ENCODE measurements at places on chromosomes 1 and 21.
A peak's percentile ranks its signal among the peaks of the same experiment; 100 is the strongest.

DNA sequence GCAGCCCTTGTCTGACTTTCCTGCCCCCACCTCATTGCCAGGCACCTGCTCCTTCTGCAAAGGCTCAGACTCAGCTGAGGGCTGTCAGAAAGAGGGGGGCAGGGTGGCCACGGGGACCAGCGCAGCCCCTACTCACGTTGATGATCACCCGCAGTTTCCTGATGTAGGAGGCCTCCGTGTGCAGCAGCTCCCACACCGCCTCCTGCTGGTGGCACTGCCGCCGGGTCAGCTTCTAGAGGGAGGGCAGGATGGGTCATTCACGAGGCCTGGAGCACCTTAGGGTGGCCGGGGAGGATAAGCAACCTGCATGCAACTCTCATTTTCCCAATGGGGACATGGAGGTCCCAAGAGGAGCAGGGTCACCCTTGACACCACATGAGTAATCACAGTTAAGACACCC, 6.4 kb upstream of the TNFRSF25 start:
- no peak for DNase-seq

DNA sequence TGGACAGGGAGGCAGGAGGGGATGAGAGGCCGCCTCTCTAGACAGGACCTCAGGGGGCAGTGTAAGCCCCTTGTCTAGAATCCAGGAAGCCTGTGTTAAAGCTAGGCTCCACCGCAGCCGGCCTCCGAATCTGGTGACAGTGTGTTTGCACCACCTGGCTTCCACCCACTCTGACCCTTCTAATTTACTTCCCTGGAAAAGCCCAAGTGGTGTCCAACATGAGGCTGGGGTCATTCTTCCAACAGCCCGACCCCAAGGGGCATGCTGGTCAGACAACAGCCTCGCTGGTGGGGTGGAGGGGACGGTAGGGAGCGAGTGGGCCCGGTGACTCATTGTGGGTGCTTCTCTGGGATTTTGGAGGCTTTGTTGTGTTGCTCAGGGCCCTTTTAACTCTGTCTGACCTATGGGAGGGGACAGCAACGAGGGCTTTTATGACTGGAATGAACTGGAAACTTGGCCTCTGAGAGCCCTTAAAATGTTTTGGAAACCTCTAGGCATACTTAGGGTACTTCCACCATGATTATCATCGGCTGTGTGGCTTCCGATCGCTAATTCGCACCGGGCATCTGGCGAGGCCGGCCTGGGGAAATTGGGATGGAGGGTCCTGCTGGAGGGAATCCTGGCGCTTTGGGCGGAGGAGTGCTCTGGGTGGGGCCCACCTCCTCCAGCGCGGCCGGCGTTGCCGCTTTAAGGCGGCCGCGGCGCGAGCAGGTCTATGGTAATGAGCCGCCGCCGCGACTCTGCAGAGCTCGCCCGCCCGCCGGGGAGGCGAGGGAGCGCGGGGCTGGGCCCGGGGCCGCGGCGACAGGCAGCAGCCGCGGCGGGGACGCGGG, at the start of gene CELSR2:
CELSR2 (plus strand) TSS at position 743 of the 833 bp plus-strand sequence. CDS start 541 bp downstream, outside the sequence.
- DNase-seq: peak; percentile 59

GRCh38 chr1:170415710-170416372, 116.1 kb upstream of the GORAB start:
- no peak for DNase-seq

DNA sequence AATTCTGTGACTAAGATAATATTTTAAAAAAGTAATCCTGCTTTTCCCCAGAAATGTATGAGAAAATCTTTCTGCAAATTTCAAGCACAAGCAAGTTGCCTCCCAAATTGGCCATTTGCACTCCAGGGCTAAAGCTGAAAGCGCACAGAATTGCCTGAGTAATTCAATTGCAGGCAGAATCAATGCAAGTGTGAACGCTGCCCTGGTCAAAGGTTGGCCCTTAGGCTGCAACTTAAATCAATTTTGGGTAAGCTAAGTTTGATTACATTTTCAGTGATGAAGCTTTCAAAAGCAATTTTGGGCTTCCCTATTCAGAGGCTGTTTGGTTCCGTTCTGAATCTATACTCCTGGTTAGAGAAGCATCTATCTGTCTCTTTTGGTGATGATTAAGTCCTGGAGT, 501.8 kb upstream of the ZRANB2 start:
- no peak for DNase-seq

- DNase-seq: no peak
These were observed 251.0 kb downstream of the RHOU start for GRCh38 chr1:228986093-228986904.

- DNase-seq: no peak
These were observed 8.1 kb downstream of the SNX7 start for GRCh38 chr1:98669355-98670296.

DNA sequence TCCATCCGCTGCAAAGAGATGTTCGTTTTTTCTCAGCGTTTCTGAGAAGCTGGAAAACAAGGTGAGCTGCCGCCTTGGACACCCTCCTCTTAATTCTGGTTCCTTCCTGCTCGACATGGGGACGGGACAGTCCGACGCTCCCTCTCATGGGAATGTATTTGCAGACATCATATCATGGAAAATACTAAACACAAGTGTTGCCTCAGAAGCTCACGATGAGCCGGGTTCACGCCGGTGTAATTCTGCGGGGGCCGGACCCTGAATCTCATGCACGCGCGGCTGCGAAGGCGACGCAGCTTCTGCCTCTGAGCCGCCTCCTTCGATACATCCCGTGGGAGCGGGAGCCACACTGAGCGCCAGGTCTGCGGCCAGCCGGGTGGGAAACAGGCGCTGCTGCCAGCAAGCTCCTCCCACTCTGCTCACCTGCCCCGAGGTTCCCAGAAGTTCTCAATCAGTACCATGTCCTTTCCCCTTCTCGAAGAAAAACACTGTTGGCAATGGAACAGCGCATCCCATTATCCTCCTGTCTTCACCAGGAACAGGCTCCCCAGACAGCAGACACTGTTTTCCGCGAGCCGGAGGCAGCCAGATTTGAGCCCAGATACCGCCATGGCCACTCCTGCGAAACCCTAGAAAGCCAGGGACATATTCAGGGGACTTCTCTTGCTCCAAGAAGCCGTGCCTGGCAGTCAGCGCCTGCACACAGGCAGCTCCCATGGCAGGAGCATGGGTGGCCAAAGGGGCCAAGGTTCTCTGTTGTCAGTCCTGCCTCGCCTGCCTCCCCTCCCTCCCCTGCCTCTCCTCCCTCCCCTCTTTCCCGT, 98.0 kb downstream of the WDR4 start:
- no peak for DNase-seq

DNA sequence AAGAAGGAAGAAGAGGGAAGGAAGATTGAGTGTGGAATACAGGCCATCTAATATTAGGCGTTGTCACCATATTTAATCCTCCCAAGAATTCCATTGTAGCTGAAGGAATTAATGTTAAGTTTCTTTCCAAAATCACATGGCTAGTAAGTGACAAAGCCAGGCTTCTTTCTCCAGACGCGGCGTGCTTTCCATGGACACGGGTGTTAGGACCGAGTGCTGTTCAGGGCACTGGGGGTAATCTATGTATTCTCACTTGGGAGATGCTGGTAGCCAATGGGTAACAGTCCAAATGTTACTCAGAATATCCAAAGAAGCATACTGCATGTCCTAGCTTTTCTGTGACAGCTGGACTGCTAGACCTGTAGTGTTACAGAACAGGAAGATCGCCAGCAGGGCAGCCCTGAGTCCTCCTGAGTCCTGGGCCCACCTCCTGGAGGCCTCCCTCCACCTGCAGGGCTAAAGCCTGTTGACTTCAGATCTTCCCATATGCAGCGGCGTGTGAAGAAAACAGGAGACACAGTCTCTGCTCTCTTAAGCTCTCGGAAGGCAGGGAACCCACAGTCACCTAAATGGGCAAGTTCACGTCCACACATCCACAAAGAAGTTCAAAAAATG, 5.3 kb downstream of the IGSF9 start:
- no peak for DNase-seq

- DNase-seq: no peak
These were observed 428.2 kb downstream of the MRPL39 start for GRCh38 chr21:25179116-25179515.

DNA sequence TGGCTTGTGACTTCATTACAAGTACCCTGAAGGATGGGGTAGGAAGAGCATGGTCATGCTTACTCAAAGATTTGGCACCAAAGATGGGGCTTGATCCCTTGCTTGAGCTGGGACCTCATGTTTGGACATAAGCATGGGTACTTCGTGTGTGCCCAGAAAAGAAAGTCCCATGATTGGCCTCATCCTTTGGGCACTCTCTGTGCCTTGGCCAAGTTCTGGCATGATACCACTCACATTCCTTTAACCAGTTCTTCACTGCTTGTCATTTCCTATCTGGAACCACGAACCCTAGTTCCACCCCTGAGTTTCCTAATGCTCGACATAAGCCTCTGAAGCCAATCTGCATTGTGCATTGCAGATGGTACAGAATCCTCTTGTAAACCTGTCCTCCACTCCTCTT, 107.0 kb downstream of the NAV1 start:
- DNase-seq: no peak

DNA sequence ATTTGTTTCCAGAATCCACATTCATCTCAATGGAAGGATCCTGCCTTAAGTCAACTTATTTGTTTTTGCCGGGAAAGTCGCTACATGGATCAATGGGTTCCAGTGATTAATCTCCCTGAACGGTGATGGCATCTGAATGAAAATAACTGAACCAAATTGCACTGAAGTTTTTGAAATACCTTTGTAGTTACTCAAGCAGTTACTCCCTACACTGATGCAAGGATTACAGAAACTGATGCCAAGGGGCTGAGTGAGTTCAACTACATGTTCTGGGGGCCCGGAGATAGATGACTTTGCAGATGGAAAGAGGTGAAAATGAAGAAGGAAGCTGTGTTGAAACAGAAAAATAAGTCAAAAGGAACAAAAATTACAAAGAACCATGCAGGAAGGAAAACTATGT, 2.6 kb downstream of the GADD45A start:
- no peak for DNase-seq

- no peak for DNase-seq
These were observed 4.5 kb upstream of the GADD45A start for GRCh38 chr1:67680486-67680885.

DNA sequence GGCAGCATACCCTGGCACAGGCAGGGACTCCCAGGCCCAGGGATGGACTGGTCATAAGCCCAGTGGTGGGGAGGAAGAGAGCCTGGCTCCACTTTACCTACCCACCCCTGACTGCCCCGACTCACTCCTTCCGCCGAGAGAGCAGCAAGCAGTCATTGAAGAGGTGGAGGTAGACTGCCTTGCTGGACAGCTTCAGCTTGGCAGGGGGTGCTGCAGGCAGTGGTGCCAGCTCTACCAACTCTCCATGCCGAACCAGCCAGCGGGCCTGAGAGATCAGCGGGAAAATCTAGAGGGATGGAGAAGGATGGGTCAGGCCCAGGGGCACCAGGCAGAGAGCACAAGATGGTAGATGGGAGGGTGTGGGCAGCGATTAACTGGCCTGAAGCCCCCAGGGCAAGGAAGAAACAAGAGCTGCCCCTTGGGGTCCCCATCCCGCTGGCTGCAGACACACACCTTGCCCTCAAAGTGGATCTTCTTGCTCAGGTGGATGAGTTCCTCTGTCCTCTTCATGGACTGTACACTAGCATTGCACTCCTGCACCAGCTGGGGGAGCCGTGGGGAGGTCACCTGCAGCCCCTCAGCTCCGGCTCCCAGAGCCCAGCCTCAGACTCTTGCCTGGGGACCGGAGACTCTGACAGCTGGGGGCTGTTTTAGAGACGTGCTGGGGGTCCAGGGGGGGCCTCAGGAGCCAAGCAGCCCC, 7.7 kb downstream of the ARHGEF19 start:
- DNase-seq: peak; percentile 24

- DNase-seq: no peak
These were observed 138.4 kb upstream of the LHX8 start for GRCh38 chr1:74995821-74996220.

GRCh38 chr21:31908106-31909031, 35.5 kb downstream of the HUNK start:
- no peak for DNase-seq
